ENCODE measurements at places on chromosomes 1 and 21.

DNA sequence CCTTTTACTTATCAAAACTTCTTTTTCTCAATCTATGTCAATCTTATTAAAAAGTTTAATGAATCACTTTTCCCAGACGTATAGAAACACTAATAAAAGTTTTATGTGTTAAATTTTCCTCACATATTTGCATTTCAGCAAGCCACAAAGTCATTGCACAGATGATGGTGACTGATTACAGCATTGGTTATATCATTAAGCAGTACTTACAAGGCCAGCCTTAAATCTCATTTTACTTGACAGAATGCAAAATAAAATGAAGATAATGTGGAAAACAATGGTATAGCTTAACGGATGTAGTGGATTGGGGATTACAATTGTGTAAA lies 39.5 kb downstream of the TMEM200B start:
- DNase-seq = no peak

DNA sequence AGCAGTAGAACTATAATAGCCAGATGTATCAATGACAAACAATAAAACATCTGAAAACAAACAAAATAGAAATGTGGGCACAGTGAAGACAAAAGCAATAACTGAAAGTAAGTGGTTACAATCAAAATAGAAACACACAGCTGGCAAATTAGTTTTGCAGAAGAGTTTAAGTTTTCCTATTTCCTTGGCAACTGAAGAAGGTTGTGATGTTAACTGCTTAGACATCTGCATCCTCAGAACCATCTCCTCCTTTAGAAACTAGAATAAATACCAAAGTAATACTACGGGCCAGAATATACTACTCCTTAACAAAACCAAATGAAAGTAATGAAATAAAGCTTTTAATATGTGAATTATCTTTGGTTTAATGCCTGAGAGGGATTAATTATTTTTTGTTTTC lies 605.5 kb downstream of the LTN1 start:
- DNase-seq = no peak

DNA sequence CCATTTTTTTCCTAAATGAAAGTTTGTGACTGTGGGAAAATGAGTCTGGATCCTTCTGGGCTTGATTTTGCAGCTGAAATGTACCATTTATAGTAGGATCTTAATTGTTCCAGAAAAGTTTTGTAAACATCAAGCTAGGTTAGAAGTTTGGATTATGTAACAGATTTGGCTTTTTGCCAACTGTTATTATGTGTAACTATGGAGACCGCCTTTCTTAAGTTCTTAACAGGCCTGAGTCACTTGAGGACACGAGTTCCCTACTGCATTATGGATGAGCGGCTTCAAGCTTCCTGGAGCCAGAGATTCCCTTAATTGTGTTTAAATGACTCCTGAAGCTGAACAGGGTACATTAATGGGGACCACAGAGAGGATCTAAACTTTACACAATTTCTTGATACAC lies 22.2 kb downstream of the SLC25A33 start:
- DNase-seq = no peak

DNA sequence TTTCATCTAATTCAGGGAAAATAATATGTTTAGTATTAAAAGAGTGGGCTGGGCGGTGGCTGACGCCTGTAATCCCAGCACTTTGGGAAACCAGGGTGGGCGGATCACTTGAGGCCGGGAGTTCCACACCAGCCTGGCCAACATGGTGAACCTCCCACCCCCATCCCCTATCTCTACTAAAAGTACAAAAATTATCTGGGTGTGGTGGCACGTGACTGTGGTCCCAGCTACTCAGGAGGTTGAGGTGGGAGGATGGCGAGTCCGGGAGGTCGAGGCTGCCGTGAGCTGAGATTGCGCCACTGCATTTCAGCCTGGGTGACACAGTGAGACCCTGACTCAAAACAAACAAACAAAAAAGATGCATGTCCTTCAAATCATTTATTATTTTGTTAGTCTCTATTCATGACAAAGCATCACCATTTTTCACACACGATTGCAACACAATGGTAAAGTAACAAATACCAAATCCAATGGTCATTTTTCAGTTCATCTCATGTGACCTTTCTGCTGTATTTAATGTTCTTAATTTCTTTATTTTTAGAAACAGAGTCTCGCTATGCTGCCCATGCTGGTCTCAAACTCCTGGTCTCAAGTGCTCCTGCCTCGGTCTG lies 1.0 kb downstream of the MSH4 start:
- DNase-seq = no peak

DNA sequence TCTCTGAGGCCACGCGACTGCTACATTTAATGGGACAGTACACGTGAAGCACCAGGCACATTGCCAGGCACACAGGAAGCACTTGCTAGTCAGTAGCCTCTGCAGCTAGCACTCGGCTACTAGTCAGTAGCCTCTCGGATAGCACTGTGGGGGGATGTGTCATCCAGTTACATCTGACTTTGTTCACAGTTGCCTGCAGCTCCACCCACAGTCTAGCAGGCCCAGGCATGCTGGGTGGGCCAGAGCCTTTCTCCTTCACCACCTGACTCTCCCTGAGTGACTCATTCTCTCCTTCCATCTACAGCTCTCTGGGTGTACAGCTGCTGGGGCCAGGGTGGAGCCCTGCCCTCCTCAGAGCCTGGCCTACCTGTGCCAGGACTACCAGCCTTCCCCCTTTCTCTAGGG lies 51.5 kb downstream of the PTPRF start:
- DNase-seq = no peak

- no peak for DNase-seq
These were observed 21.1 kb downstream of the QSOX1 start for GRCh38 chr1:180175806-180176205.

DNA sequence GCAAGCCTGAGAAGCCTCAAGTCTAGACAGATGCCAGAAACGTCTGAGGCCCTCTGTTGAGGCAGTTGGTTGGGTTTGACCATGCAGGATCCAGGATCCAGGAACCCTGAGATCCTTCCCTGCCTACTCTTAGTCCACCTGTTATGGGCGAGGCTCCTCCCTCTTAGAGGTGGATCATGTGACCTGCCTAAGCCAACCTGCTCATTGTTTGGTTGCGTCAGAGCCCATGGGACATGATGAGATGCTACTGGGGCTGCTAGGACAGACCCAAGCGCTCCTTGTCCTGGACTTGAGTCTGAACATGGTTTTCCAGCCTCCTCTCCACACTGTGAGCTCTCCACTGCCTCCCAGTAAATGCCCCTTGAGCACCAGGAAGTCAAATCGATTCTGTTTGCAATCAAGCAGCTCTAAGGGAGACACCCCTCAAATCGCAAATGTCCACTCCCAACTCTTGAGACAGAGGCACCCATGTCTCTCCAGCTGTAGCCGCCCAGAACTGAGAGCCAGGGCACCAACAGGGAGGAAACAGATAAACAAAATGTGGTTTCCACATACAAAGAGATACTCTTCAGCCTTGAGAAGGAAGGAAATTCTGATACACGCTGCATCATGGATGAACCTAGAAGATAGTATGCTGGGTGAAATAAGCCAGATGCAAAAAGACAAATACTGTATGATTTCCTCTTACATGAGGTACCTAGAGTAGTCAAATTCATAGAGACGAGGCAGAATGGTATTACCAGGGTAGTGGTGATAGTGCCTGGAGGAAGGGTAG lies 31.7 kb upstream of the WNT4 start:
- DNase-seq = no peak

DNA sequence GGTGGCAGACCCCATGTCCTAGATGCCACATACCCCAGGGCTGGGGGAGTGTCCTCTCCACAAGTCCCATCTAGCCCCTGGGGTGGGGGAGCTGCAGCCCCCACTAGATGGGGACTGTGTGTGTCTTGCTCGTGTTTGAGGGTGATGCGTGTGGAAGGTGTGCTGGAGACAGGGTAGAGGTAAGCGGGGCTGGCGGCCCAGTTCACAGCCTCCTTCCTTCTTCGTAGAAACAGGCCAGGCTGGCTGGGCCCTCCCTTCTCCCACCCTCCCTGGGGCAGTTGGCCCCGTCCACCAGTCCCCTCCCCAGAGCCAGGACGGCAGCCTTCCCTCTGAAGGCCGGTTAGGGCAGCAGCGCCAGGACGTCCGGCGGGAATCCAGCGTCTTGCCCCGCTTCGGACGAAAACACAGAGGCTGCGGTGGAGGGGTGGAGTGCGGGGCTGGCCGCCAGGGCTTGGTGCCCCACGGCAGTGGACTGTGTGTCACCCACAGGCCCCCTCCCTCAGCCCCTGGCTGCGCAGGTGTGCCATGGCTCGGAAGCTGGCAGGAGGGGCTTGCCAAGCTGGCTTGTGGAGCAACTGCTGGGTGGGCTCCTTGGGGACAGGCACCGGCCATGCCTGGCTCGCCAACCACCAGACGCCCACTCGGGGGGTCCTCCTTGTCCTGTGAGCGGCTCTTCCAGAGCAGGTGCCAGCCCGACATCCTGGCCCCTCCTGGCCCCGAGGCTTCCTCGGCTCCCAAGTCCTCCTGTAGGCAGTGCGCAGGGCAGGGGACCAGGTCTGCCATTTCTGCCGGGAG lies 3.6 kb downstream of the PRDM16 start:
- no peak for DNase-seq

DNA sequence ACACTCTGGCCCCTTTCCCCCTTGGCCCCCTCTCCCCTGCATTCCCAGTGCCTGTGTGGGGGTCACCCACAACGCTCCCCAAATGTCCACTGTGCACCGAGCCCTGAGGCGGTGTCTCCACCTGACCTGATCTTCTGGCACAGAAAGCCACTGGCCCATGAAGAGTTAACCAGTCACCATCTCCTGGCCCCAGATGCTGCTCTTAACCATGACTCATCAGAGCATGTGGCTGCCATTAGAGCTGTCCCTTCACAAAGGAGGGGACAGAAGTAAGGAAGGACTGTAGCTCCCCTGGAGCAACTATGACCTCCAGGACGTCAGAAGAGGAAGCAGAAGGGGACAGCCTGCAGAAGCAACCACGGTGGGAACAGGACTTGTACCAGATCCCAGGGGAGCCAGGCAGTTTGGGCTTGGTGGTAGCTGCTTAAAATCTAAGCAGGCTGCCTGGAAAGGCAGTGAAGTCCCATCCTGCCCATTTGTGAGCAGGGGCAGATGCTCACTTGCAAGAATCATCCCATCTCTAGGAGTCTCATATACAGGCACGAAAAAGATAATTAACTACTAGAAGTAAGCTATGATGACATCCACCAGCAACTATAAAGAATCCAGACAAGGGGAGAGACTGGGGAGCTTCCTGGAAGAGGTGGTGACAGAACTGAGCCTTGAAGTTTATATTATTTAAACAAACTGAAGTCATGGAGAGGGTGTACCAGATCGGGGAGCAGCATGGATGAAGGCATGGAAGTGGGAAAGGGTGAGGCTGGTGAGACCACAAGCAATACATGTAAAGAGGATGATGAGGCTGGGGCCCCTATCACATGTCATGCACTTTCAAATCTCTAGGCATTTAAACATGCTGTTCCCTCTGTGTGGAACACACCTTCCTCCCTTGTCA lies 1.1 kb upstream of the TTC39A start:
- no peak for DNase-seq

DNA sequence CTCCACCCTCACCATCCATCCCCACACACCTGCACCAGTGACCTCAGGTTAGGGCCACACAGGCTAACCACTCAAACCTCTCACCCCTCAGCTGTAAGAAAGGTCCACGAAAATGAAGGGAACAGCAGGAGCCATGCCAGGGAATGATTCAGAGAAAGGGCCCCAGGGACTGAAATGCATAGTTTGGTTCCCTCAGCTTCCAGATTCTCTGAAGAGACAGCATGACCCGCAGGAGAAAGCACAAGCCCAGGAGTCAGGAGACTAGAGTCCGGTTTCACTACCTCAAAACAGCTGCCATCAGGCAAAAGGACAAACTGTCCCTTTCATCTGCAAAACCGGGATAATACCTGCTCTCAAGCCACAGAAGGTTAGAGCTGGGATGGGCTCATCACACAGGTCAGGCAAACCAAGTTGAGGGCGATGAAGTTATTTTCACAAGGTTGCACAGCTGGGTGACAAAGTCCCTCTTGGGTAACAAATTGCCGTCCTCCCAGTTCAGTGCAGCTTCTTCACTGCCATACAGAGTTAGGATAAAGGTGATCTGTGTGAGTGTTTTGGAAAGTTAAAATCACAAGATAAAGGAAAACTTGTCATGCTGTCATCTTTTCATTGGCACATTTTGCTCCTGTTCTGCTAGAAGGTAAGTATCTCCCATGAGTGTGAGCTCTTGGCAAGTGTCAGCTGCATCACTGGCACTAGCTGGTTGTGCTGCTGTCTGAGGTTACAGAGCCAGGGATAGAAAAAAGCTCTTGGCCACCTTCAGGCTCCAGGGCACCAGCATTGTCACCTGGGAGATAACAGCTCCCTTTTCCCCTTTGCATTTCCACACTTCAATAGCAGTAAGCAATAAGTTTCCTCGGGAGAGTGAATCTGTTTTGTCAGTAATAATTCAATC lies 120.4 kb downstream of the KCNH1 start:
- no peak for DNase-seq

- no peak for DNase-seq
These were observed 19.2 kb downstream of the CNIH3 start for GRCh38 chr1:224635356-224635755.

- DNase-seq = no peak
These were observed 20.2 kb downstream of the CAPZB start for GRCh38 chr1:19465123-19465522.

GRCh38 chr1:245588116-245588639 lies 433.4 kb downstream of the KIF26B start:
- no peak for DNase-seq

DNA sequence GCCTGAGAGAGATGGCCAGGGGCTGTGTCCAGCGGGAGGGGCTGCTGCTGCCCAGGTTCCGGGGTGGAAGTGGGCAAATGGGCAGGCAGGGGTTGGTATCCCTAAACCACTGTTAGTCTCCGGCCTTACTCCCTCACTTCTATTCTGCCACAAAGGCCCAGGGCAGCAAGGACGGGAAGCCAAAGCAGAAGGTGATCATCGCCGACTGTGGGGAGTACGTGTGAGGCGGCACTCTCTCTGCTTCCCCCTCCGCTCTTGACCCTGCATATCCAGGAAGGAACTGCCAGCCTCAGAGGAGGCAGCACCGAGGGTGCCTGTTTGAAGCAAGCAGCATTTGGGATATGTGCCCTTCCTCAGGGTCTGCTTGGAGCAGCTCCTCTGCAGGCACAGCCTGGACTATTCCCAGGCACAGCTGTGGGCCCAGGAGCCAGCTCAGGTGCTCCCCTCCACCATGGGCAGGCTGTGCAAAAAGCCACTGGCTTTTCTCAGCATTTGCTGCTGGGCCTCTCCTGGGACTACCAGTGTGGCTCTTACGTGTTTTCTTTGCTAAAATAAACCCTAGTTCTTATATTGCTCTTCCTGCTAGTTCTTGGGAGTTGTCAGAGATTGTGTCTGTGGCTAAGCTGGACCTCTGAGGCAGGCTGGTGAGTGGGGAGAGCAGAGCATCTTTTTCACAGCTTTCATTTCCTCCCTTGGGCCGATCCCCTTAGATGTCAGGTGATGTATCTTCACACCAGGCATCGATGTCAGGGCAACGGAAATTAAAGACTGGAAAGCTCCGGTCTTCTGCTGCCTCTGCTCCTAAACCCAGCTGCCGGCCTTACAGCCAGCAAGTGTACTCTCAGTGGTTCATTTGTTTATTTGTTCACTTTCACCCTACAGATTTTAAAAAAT lies 14.7 kb downstream of the PPIE start:
- DNase-seq = no peak

GRCh38 chr1:208156741-208157140 lies 87.4 kb downstream of the PLXNA2 start:
- DNase-seq = no peak
